NCI-H446 (cell line): ENCODE measurements at places on chromosomes 12 and 14.

DNA sequence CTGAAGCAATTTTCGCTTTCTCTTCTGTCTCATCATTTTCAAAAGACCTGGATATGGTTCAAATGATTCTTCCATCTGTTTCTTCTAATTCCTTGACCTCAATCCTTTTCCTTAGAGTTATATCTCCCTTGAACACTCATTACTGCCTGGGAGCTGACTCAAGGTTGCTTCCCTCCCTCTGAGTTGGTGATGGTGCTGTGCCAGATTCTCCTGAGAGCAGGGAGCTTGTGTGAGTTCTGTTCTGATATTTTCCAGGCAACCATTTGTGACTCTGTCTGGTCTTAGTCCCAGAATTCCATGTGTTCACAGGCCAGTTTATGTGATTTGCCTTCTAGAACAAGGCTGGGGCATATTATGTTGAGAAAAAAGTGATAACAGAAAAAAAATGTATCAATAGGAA, 505.1 kb upstream of the SYT1 start:
- DNase-seq = no peak

GRCh38 chr14:77615361-77616132, 890 bp downstream of the SPTLC2 start:
- DNase-seq = no peak

- DNase-seq = no peak
These were observed 111.0 kb downstream of the MNAT1 start for GRCh38 chr14:60845523-60845922.

- DNase-seq = no peak
These were observed 17.9 kb downstream of the SNAPC1 start for GRCh38 chr14:61780125-61780524.

GRCh38 chr14:56224691-56225681, 106.8 kb downstream of the PELI2 start:
- no peak for DNase-seq

GRCh38 chr12:121568971-121569751, 11.7 kb downstream of the KDM2B start:
- no peak for DNase-seq

GRCh38 chr12:3730111-3730510, 22.8 kb downstream of the CRACR2A start:
- no peak for DNase-seq

- DNase-seq = no peak
These were observed 230.9 kb upstream of the LRIG3 start for GRCh38 chr12:59151243-59151642.

GRCh38 chr14:61365667-61366212, 44.4 kb downstream of the PRKCH start:
- no peak for DNase-seq

GRCh38 chr12:41920355-41920754, 224.3 kb downstream of the GXYLT1 start:
- DNase-seq = no peak

- no peak for DNase-seq
These were observed 55.7 kb upstream of the FRMD6 start for GRCh38 chr14:51595881-51596455.

- DNase-seq = peak; percentile 29
These were observed at the start of gene NUDT14 for GRCh38 chr14:105180592-105181548. TSS of gene NUDT14 (minus strand) at chr14:105181312. CDS start at chr14:105181209, 103 bp downstream.

- no peak for DNase-seq
These were observed 23.7 kb upstream of the MAPKAPK5 start for GRCh38 chr12:111818340-111818739.

- DNase-seq = no peak
These were observed 36.9 kb upstream of the SINHCAF start for GRCh38 chr12:31362759-31363415.

DNA sequence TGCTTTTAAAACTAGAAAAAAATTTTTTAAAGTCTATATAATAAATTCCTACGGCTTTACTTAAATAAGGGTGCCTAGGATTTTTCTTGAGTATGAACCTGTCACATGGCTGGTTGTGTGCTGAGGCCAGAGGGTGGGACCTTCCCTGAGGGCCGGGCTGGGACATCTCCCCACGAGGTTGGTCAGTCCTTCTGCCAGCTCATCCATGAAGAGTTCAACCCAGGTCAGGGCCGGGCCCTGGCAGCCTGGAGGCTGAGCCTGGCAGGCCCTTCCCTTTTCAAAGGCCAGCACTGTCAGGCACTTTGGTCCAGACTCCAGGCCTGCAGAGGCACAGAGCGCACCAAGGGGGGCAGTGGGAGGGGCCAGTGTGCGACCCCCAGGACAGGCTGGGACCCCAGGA, 31.7 kb downstream of the TNFAIP2 start:
- no peak for DNase-seq

GRCh38 chr14:91980157-91980556, 32.7 kb upstream of the FBLN5 start:
- DNase-seq = no peak

- no peak for DNase-seq
These were observed 243.7 kb upstream of the DIO2 start for GRCh38 chr14:80455031-80455430.

GRCh38 chr14:79443602-79444001, 767.7 kb downstream of the DIO2 start:
- no peak for DNase-seq

- DNase-seq = peak; percentile 34
These were observed 134.2 kb downstream of the RPS29 start for GRCh38 chr14:49451938-49452337.

GRCh38 chr12:24173067-24173466, 223.6 kb upstream of the SOX5 start:
- DNase-seq = no peak

DNA sequence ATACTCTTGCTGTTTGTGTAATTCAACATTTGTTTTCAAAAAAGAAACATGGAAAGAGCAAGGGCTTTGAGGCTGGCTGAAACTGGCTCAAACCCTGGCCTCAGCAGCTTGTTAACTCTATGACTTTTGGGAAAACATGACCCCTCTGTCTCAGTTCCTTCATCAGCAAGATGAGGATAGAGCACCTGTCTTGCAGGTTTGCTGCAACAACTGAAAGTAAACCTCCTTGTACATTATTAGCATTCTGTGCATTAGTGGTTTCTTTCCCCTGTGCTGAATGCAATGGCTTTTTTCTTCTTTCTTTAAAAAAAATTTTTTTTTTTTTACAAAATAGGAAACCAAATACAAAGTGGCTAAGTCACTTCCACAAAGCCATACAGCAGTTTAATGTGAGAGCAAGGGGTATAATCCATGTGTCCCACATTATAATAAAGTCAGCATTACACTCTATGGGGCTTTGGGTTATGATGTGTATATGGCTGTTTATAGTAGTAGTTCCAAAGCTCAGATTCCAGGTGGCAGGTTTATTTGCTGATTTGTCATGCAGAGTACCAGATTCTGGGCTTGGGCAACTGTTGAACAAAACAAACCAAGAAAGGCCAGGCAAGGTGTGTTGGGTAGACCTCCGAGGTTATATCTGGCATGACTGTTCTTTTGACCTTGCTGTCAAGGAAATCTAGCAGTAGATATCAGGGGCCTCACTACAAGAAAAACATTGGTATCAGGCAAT, 194.5 kb upstream of the CNOT2 start:
- no peak for DNase-seq

GRCh38 chr12:27162229-27162537, 79.8 kb upstream of the C12orf71 start:
- DNase-seq = no peak

DNA sequence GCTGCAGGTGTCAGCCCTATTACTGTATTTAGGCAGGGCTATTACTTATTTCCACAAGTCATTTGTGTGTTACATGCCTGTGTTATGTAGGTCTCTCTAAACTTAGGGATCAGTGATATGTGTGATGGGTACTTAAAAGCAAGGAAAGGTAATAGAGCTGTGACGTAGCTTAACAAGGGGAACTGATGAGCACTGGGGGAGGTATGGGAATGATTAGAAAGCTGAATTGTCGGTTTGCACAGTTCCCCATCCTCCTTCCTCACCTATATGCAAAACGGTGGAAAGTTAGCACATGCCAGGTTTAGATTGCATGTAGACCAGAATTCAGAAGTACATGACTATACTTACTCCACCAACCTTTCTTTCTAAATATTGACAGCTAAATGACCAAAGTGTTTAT, 494.3 kb upstream of the GARIN6 start:
- no peak for DNase-seq

GRCh38 chr12:59432057-59432456, 163.8 kb upstream of the SLC16A7 start:
- DNase-seq = no peak

GRCh38 chr12:22276867-22277266, 57.6 kb downstream of the ST8SIA1 start:
- no peak for DNase-seq

GRCh38 chr14:72793156-72793939, 100.6 kb downstream of the DPF3 start:
- no peak for DNase-seq

DNA sequence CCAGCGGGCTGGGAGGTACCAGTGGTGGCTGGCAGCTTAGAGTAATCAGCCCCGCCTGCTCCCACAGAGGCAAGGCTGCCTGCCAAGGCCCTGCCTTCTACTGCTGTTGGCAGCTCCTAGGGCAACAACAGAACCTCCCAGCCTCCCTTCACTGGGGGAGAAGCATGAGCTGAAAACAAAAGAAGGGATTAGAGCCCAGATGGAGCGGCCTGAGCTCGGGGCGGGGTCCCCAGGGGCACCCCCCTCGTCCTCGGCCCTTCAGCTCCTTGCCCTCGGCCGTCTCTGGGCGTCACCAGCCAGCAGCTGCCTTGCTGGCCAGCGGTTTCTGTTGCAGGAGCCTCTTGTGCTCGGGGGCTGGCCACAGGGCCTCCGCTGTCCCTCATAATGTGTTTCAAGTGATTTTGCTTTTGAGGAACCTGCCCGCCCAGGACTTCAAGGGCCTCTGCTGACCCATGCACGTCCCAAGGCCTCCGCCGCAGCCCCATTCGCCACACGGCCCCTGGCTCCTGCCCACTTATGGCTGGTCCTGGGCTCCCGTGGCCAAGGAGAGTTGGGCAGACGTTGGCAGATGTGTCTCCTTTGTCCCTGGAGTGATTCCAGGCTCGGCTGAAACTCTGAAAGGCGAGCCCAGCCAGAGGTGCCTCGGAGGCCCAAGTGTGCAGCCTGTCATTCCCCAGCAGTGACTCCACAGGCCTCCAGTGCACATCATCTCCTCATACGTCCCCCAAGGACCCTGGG, 49.7 kb downstream of the PSMA6 start:
- DNase-seq = peak; percentile 99

GRCh38 chr14:92959189-92959531, 36.2 kb downstream of the CHGA start:
- peak; percentile 20 for DNase-seq

DNA sequence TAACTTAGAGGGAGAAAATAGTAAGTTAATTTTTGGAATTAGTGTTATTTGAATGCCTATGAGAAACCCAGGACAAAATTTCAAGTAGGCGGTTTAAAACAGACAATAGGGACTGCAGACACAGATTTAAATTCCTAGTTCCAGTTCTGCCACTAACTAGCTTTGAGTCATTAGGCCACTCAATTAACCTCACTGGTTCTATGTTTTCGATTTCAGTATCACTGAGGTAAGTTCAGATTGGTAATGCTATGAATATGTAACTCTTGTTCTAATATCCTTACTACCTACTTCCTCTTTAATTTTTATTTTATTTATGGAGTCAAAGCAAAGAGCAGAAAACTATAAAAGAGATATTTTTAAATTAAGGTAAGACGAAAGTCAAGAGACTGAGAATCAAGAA, 52.6 kb downstream of the GALC start:
- DNase-seq = no peak

GRCh38 chr14:61973981-61974380, 211.8 kb downstream of the SNAPC1 start:
- DNase-seq = no peak

GRCh38 chr14:101591582-101591981, 30.3 kb downstream of the DIO3 start:
- no peak for DNase-seq

GRCh38 chr12:52060498-52061177, 9.1 kb upstream of the ATG101 start:
- no peak for DNase-seq

GRCh38 chr14:50371546-50371945, 25.1 kb downstream of the CDKL1 start:
- DNase-seq = no peak

- no peak for DNase-seq
These were observed 9.6 kb downstream of the RIOX1 start for GRCh38 chr14:73500360-73500759.

- DNase-seq = no peak
These were observed 54.1 kb downstream of the GRIP1 start for GRCh38 chr12:66624806-66625205.

DNA sequence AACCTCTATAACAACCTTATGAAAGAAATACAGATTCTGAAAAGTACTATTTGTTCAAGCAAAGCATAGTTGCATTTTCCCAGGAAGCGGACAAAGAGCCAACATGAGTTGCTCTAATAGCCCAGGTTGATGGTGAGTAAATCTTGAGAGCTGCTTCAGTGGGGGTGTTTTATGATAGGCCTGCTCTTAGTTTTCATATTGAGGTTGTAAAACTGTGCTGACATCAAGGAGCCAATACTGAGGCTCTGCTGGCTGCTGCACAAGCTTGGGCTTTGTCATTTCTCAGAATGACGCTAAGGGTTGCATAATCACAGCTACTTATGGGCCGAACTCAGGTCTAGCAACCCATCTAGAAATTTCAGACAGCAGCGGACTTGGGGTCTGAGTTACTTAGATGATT, 11.5 kb downstream of the TBC1D30 start:
- no peak for DNase-seq

- no peak for DNase-seq
These were observed 1277.4 kb downstream of the LRFN5 start for GRCh38 chr14:42884100-42884499.

GRCh38 chr14:101461891-101462290, 99.4 kb upstream of the DIO3 start:
- no peak for DNase-seq

GRCh38 chr12:14948672-14949071, 10.3 kb upstream of the ERP27 start:
- no peak for DNase-seq

GRCh38 chr14:106276326-106277267, 750.2 kb downstream of the TMEM121 start:
- DNase-seq = no peak

GRCh38 chr12:89863493-89863938, 154.9 kb upstream of the ATP2B1 start:
- DNase-seq = no peak

DNA sequence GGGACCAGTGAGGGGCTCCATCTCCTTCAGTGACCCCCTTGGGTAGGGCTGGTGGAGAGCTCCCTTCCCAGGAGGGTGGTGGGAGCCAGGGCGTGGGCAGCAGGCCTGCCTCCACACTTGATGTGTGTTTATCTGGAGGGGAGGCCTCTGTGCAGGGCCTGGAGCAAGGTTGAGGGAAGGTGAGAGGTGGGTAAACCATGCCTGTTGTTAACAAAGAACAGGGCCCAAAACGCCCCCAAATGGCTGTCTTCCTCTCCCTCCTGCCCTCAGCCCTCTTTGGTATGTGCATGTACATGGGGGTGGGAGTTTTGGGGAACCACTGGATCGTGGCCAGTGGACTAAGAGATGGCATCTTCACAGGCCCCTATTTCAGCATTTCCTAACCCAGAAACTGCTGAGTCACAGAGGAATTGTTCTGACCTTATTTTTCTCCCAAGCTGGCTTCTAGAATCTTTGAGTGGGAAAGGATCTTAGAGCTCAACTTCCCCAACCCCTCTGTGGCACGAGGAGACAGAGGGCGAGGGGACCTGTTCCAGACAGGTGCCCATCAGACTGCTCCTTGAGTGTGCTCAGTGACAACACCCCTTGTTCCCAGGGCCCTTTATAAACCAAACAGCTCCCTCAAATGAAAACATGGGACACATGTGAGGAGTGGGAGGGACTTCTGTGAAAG, 3.6 kb downstream of the SLC48A1 start:
- no peak for DNase-seq
